ENCODE measurements at places on chromosomes 5 and 9. TPM values are rescaled to one million over a fixed set of nuclear protein-coding genes. Genes with fewer than 3 reads are reported as not detected.

The DDX4 gene
- 0.29 TPM for total RNA-seq

The GNE gene
- 17.3 TPM for total RNA-seq

The GPR21 gene
- total RNA-seq = 1.2 TPM

DNA sequence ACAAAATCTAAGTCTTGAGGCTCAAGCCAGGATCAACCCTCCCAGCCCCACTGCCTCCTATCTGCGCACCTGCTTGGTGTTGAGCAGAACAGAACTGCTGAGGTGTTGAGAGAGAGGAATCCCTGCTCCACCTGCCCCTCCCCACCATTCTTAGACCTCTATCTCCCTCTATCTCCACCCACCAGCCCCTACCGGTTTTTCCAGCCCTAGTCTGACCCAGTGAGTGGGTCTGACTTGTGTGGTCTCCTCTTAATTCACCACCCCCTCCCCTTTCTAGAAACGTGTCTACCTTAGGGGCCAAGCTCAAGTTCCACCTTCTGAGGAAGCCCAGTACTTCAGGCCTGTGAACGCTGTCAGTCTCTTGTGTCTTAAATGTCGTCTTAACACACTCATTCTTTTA, 93.7 kb downstream of the ARHGAP26 start:
- no peak for DNase-seq
- H3K4me3 ChIP-seq = no peak overlapping the region
- peaks cover 26% of the 10 kb centered on the region for H3K4me1 ChIP-seq
- no peak overlapping the region for H3K27ac ChIP-seq

The LRRC14B gene
- total RNA-seq = not detected

- H3K27ac ChIP-seq = no peak overlapping the region
- no peak overlapping the region for H3K4me3 ChIP-seq
- no peaks in the 10 kb centered on the region for H3K36me3 ChIP-seq
- H3K4me1 ChIP-seq = no peaks in the 10 kb centered on the region
Observed at GRCh38 chr9:107079589-107079988, 203.5 kb upstream of the RAD23B start.

DNA sequence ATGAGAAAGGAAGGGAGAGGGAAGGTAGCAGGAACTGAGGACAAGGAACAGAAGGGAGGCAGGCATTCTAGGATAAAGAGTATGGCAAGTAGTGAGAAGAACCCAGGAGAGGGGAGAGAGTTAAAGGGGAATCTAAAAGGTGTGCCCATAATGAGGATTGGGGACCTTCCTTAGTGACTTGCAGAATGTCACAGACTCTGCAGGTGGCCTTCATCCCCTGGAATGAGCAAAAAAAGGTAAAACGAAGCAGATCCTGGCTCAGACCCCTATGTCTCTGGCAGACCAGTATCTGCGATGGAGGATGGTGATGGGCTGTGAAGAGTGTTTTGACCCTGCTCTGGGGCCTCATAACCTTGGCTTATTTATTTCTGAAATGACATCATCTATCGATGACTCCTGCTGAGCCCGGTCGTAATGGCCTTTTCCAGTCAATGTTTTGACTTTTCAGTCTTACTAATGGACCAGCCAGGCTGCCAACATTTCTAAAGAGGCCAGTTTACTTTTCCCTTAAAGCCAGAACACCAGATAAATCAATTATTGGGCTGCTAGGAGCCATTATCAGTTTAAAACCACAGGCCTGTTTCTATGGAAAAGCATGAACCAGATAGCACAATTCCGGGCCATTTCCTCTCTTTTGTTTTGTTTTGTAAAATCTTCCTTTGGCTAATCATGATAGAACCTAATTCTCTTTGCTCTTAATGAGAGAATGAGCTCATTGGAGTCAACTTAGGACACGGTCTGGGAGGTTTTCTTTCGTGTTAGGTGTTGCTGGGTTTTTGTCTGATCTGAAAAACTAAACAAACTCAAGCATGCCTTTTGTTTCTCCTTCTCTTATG, 3.1 kb downstream of the TMOD1 start:
- no peak for DNase-seq
- H3K27ac ChIP-seq = no peak overlapping the region
- H3K36me3 ChIP-seq = no peaks in the 10 kb centered on the region
- peaks cover 50% of the 10 kb centered on the region for H3K27me3 ChIP-seq
- peaks cover 18% of the 10 kb centered on the region for H3K4me1 ChIP-seq

The NFIB gene
- total RNA-seq = not detected

- no peak overlapping the region for H3K27ac ChIP-seq
- no peaks in the 10 kb centered on the region for H3K36me3 ChIP-seq
- no peaks in the 10 kb centered on the region for H3K27me3 ChIP-seq
- no peak for DNase-seq
- H3K4me1 ChIP-seq = no peaks in the 10 kb centered on the region
- no peak overlapping the region for H3K4me3 ChIP-seq
Observed at GRCh38 chr5:25091921-25092320, 447.1 kb upstream of the CDH10 start.

The BSPRY gene
- 6.0 TPM for total RNA-seq

The TEX10 gene
- 21.0 TPM for total RNA-seq

DNA sequence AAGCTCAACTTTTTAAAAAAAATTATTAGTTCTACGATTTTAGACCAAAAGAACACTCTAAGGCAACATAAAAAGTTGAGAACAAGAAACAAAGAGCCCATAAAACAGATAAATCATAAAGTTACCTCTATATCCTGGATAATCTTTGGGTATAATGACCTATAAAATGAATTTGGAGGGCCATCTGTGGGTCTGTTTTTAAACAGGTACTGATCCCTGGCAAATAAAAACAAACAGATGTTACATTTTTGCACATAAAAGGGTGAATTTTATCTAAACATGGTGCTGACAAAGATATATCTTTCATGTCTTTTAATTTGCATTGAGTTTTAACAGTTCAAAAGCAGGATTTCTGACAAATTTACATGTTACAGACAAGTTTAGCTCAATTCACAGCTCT, 107.6 kb downstream of the FBXW11 start:
- no peak overlapping the region for H3K4me3 ChIP-seq
- no peak for DNase-seq
- no peaks in the 10 kb centered on the region for H3K27me3 ChIP-seq
- peaks cover 5% of the 10 kb centered on the region for H3K36me3 ChIP-seq
- H3K4me1 ChIP-seq = peaks cover 8% of the 10 kb centered on the region

- no peaks in the 10 kb centered on the region for H3K27me3 ChIP-seq
- no peak overlapping the region for H3K27ac ChIP-seq
- H3K36me3 ChIP-seq = peaks cover 44% of the 10 kb centered on the region
- DNase-seq = no peak
- H3K4me1 ChIP-seq = peaks cover 9% of the 10 kb centered on the region
Observed at GRCh38 chr9:112493393-112494137, 6.9 kb downstream of the KIAA1958 start.

- H3K27me3 ChIP-seq = no peaks in the 10 kb centered on the region
- no peak overlapping the region for H3K27ac ChIP-seq
- H3K4me3 ChIP-seq = no peak overlapping the region
- no peaks in the 10 kb centered on the region for H3K4me1 ChIP-seq
Observed at GRCh38 chr5:87899721-87900131, 368.9 kb downstream of the TMEM161B start.

DNA sequence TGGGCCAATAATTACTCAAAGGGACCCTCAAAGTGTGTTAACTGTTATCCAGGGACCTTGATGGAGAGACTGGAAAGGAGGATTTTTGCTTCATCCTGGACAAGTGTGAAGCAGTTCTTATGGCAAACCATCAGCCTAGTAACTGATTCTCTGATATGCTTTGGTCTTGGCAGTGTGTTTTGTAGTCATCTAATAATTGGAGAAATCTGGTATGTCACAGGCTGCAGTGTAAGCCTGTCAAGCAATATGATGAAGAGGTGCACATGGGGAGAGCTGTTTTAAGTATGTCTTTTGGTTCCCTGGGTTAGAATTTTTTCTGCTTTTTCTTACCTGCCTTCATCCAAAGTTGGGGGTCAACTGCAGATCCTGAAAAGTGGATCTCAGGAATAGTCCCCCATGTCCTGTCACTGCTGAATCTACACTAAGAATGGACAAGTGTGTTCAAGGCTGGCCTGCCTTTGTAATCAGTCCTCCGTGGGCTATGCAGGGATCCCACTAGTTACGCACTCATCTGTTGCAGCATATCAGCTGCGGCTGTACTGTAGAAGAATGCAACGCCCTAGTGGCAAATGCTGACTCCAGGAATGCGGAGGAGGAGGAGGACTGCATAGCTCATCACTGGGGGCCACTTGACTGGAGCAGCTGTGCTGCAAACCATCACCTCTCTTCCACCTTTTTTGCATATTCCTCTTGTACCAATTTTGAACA, 1.9 kb downstream of the SPTAN1 start:
- H3K4me3 ChIP-seq = no peak overlapping the region
- H3K4me1 ChIP-seq = peaks cover 50% of the 10 kb centered on the region
- no peaks in the 10 kb centered on the region for H3K27me3 ChIP-seq
- no peak for DNase-seq
- no peak overlapping the region for H3K27ac ChIP-seq

DNA sequence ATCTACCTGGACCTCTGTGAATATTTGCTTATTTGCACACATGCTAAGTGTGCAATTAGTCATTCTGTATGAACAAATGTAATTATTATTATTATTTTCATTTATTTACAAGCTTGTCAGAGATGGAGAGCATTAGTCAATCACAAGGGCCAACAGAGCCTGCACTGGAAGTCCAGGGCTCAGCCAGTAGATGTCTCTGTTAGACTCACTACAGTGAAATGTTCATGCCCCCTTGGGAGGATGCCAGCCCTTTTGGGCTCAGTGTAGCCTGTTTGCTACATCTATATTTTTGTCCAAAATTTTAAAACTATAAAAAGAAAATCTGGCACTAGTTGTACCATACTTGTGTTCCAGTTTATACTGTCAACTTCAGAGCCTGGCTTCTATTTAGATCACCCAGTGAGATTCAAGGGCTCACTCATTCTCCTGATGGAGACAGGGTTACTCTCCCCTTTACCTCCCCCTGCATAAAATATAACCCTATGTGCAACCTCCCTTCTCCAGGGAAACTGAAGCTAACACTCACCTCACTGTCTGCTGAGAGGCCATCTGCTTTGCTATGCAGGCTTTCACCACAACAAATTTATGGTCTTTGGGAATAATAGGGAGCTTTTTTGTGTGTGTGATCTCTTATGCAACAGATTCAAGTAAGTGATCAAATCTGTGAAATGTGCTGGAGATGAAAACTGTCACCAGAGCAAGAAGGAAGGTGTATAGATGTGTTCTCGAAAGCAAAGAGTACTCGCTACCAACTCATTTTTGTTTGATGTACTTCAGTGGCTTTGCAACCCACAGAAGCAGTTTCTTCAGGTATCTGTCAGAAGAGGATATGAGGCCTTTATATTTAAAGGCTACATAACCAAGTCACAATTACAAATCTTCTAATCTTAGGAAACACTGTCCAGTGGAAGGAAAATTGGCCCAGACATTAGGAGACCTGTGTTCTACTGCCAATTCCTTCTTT, 99.9 kb upstream of the TLE4 start:
- H3K36me3 ChIP-seq = no peaks in the 10 kb centered on the region
- H3K4me1 ChIP-seq = peaks cover 20% of the 10 kb centered on the region
- H3K27me3 ChIP-seq = no peaks in the 10 kb centered on the region

- H3K36me3 ChIP-seq = peaks cover 5% of the 10 kb centered on the region
- no peak overlapping the region for H3K27ac ChIP-seq
- no peak overlapping the region for H3K4me3 ChIP-seq
- H3K4me1 ChIP-seq = peaks cover 2% of the 10 kb centered on the region
- no peaks in the 10 kb centered on the region for H3K27me3 ChIP-seq
- DNase-seq = no peak
Observed at GRCh38 chr9:137679695-137680305, 61.0 kb downstream of the EHMT1 start.

The TAL2 gene
- total RNA-seq = 0.35 TPM

GRCh38 chr5:176175101-176175852, 62.9 kb upstream of the SIMC1 start:
- no peaks in the 10 kb centered on the region for H3K36me3 ChIP-seq
- H3K4me3 ChIP-seq = no peak overlapping the region
- H3K27me3 ChIP-seq = peaks cover 37% of the 10 kb centered on the region
- H3K27ac ChIP-seq = no peak overlapping the region

DNA sequence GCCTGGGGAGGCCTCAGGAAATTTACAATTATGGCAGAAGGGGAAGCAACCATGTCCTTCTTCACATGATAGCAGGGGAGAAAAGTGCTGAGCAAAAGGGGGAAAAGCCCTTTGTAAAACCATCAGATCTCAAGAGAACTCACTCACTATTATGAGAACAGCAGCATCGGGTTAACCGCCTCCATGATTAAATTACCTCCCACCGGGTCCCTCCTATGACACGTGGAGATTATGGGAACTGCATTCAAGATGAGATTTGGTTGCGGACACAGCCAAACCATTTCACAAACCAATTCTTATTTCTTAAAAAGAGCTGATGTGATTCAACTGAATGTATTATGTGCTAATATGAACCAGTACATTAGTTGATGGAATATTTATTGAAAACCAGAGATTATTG, 63.9 kb downstream of the PARP8 start:
- no peak for DNase-seq
- H3K27me3 ChIP-seq = no peaks in the 10 kb centered on the region
- H3K36me3 ChIP-seq = peaks cover 52% of the 10 kb centered on the region
- peaks cover 33% of the 10 kb centered on the region for H3K4me1 ChIP-seq

The ZNF483 gene
- 2.8 TPM for total RNA-seq

The EGFL7 gene
- total RNA-seq = 0.29 TPM

The OR2Y1 gene
- total RNA-seq = not detected

The CDH9 gene
- total RNA-seq = not detected

GRCh38 chr9:137217276-137218211, 4.5 kb downstream of the RNF208 start:
- H3K4me3 ChIP-seq = no peak overlapping the region
- no peaks in the 10 kb centered on the region for H3K4me1 ChIP-seq
- no peaks in the 10 kb centered on the region for H3K27me3 ChIP-seq
- H3K27ac ChIP-seq = no peak overlapping the region

- no peak overlapping the region for H3K27ac ChIP-seq
- no peaks in the 10 kb centered on the region for H3K27me3 ChIP-seq
- DNase-seq = no peak
- H3K4me1 ChIP-seq = peaks cover 14% of the 10 kb centered on the region
Observed at GRCh38 chr9:113992994-113993393, 85.1 kb downstream of the AMBP start.

DNA sequence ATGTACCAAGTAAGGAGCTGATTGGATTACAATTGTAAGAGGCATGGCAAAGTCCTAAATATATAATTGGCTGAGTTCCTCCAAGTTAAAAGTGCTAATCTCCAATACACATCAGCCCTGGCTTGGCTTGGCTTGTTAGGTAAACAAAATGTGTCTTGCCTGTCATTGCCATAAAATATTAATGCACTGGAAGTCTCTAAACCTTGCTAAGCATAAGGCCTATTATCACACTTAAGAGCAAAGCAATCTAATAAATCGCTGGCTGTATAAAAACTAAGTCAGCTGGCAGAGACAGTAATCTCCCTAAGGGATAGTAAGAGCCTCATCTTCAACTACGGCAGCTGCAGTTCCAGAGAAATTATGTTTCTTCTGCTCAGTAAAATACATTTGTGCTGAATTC, 418.6 kb upstream of the GRAMD2B start:
- no peaks in the 10 kb centered on the region for H3K27me3 ChIP-seq
- no peak overlapping the region for H3K27ac ChIP-seq
- H3K4me3 ChIP-seq = no peak overlapping the region

Data from activated CD8-positive, alpha-beta memory T cell treated with anti-CD3 and anti-CD28 coated beads, Interleukin-2, amount 10 ng/mL, durations not matched to agents 7 days and 5 days (primary cell).